ENCODE measurements at places on chromosomes 7 and 10.

- DNase-seq, result no peak
These were observed 83.8 kb downstream of the PDGFA start for GRCh38 chr7:435630-436366.

GRCh38 chr10:86221442-86222335, 144.9 kb downstream of the GRID1 start:
- no peak for DNase-seq

DNA sequence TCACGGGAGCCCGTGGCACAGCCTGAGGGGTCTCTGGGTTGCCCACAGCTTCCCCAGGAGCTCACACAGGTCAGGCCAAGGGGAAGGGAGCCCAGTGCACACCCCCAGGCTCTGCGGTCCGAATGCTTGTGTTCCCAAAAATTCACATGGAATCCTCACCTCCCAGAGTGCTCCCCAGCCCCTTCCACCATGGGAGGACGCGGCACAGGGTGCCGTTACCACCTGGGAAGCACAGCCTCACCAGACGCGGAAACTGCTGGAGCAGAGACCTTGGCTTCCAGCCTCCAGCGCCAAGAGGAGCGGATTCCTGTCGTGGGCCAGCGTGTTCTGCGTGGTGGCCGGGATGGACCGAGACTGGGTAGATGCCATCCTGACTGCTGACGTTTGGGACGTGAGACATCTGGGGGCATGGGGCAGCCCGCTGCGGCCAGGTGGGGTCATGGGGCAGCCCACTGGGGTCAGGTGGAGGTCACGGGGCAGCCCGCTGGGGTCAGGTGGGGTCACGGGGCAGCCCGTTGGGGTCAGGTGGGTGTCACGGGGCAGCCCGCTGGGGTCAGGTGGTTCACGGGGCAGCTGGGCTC, 149.4 kb downstream of the WDR37 start:
- DNase-seq, result no peak

DNA sequence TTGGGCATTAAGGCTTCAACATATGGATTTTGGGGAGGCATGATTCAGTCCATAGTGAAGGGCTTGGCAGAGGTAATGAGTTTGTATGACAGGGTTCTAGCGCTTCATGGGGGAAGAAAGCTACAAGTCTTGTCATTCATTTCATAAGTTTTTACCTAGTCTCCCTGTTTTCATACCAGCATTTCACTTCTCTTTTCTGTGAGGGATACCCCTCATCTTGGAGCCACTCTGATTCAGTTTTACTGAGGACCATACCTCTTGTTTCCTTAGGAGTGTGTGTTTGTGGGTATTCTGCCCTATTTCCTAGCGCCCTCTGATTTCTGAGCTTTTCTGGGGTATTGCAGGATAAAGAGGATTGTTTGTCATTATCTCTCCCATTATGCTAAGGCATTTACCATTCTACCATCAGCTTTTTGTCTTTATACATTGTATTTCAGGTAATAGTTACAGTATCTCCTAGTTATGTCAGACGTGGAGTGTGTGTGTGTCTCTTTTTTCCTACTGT, 6.8 kb downstream of the RSBN1L start:
- DNase-seq, result no peak

- no peak for DNase-seq
These were observed 10.0 kb downstream of the WASL start for GRCh38 chr7:123738808-123739207.

GRCh38 chr7:8785081-8785480, 351.7 kb downstream of the NXPH1 start:
- DNase-seq, result no peak

- DNase-seq, result no peak
These were observed 28.5 kb downstream of the DNAJB9 start for GRCh38 chr7:108598153-108598552.

GRCh38 chr10:113052076-113052830, 102.2 kb downstream of the TCF7L2 start:
- DNase-seq, result no peak

DNA sequence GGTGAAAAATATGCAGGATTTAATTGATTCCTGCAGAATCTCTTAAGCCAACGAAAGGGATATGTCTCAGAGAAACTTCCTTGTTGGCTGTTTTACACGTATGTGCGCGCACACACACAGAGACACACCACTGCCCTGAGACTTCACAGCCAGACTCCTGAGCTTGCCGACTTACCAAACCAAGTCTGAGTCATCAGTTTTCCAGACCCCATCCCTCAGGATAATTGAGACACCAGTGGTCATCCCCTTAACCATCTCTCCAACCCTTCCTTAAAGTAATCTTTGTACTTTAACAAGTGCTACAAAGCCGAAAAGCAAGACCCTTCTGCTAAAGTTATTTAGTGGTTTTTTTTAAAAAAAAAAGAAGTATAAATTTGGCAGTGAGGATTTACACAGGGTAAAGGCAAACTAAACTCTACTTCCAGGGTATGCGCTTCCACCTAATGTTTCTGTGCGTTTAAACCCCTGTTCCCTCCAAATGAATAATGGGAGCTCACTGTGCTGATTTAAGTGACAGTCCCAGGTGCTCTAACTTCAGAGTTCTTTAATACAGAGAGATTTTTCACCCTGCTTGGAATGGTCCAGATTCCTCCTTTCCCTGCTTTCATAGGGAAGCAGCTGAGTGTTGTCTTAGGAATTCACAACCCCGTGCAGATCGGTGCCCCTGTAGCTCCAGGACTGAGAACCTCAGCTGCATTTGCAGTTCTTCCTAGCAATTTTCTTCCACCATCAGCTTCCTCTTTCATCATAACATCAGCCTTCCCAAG, 198.5 kb downstream of the INHBA start:
- no peak for DNase-seq

DNA sequence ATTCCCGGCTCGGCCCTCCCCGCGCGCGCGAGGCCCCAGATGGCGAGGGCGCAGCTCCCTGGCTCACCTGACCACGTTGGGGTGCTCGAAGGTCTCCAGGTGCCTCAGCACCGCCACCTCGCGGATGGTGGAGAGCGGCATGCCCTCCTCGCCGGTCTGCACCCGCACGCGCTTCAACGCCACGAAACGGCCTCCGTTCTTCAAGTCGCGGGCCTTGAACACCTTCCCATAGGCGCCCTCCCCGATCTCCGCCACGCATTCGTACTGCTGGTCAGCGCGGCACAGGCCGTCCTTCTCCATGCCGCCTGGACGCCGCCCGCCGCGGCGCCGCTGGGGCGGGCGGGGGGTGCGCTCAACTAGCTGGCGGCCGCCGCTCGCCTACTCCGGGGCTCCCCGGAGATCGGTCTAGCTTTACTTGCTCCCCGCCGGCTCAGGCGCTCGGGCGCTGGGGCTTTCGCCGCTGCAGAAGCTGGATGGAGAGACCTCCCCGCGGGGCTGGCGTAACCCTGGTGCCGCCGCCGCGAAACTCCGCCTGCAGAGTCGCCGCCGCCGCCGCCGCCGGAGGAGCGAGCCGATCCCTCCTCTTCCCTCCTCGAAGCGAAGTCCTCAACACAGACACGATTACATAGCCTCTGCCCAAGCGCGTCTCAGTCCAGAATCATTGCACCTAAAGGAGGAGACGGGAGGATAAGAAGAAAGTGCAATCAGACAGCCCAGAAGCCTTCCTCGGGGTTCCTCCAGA, 3.2 kb downstream of the CDK6 start:
- DNase-seq, result peak; percentile 55

GRCh38 chr10:16779384-16779915, 37.8 kb downstream of the RSU1 start:
- DNase-seq, result no peak

- no peak for DNase-seq
These were observed 10.5 kb upstream of the PAX4 start for GRCh38 chr7:127628445-127628844.

- no peak for DNase-seq
These were observed 20.7 kb downstream of the PRSS2 start for GRCh38 chr7:142791502-142791901.

GRCh38 chr7:47197486-47197885, 384.4 kb downstream of the TNS3 start:
- no peak for DNase-seq

GRCh38 chr7:56105508-56105907, 768 bp downstream of the CHCHD2 start:
- DNase-seq, result peak; percentile 55

DNA sequence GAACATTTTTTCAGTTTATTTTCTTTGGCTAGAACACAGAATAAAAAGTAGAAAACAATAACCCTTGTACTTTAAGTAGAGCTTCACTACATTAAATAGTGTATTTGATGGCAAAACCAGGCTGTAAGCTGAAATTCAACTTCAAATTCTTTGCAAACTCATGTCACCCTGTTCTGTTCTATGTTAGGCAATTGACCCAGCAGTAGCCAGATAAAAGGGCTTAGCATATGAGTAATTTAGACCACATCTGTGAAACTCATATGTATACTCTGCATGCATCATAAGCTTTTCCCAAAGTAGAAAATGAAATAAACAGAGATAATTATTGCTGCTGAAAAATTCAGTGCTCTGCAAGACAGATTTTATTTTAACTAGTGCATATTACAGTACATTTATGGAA, 150.2 kb downstream of the GNAI1 start:
- DNase-seq, result no peak

GRCh38 chr10:125448596-125448995, 234.4 kb downstream of the TEX36 start:
- peak; percentile 1 for DNase-seq

DNA sequence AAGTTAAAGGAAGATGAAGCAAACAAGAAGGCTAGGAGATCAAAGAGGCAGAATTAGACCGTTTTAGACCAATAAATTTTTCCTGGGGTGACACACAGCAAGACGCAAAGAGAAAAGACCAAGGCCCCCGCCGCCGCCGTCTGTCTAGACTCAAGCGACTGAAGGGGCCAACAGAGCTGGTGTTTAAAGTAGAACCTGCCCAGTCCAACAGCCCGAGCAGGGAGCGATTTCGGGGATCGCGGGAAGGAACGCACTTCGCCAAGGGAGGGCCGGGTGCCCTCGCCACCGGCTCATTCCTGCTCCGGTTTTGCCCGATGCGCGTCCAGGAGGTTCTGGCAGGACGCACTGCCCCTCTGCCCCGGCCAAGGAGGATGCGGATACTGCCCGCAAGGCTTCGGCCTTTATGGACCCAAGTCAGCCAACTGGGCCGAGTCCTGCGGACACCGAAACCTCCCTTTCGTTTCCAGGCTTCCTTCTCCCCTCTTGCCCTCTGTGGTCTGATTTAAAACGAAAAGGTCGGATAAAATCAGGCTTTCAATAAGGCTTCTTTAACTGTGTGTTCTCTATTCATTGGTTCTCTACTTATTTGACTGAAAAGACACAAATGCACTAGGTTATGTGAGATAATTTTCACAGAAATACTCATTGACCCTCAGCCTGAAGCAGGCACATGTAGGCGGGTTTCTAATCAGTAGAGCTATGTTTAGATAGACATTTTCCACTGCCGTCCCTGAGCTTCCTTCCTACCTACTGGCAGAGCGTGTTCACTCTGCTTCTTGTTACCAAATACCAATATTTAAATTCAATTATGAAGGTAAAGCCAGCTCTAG, 2.2 kb upstream of the HOXA7 start:
- no peak for DNase-seq

DNA sequence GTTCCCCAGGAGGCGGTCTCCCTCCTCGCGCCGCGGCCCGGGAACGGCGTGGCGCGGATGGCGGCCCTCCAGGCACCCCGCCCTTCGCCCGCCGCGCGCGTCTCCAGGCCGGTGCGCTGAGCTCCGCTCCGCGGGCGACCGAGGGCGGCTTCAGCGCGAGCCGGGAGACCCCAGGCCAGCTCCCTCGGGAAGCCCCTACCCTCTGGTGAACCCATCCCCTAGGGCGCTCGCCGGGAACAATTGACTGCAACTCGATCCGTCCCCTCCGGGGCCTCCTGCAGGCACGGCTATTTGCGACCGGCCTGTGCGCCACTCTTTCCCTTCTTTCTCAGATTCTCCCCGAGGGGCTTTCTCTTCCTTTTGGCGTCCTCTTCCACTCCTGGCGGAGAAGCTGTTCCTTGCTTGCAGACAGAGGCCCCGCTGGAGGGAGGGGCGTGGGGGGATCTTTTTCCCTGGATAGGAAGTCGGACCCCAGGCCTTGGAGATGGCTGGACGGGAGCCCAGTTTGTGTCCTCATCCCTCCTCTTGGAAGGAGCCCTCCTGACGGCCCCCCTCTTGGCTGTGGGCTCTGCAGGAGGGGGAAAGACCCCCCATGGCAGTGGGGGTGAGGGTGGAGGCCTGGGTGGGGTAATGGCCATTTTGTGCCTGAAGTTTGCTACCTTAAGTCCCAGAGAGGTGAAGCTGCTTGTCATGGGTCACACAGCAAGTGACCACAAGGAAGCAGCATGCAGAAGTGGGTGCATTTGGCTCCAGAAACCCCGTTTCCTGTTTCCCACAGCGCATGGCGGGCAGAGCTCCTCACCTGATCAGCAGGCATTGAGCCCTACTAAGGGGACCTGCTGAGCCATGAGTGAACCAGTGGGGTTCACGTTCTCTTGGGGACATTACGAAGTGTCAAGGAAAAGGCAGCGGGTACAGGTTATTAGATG, 171.2 kb upstream of the TNRC18 start:
- DNase-seq, result no peak

DNA sequence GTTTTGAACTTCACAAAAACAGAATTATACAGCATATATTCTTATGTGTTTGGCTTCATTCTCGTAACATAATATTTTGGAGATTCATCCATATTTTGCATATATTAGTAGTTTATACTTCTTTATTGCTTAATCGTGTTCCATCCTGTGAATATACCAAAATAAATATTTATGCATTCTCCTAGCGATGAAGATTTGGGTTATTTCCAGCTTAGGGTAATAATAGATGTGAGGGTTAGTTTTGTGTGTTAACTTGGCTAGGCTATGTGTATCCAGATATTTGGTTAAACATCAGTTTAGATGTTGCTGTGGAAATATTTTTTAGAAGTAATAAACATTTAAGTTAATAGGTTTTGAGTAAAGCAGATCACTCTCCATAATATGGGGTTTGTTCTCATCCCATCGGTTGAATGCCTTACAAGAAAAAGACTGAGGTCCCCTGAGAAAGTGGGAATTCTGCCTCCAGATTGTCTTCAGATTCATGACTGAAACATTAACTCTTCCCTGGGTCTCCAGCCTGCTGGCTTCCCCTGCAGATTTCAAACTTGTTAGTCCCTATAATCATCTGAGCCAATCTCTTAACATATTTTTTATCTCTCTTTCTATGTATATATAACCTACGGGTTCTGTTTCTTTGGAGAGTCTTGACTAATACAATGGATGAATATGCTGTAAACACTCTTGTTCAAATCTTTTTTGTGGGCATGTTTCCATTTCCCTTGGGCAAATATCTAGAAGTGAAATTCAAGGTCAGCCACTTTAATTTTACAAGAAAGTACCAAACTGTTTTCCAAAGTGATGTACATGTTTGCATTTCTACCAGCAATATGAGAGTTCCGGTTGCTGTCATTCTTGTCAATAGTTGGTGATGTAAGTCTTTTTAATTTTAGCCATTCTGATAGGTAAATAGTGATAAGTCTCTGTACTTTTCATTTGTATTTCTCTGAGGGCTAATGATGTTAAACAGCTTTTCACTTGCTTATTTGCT, 48.7 kb downstream of the PDK4 start:
- DNase-seq, result no peak
